ENCODE measurements at places on chromosomes 7 and 10.

GRCh38 chr7:37065779-37066271 is 341.5 kb upstream of the AOAH start:
- ATAC-seq: peak; percentile 77

DNA sequence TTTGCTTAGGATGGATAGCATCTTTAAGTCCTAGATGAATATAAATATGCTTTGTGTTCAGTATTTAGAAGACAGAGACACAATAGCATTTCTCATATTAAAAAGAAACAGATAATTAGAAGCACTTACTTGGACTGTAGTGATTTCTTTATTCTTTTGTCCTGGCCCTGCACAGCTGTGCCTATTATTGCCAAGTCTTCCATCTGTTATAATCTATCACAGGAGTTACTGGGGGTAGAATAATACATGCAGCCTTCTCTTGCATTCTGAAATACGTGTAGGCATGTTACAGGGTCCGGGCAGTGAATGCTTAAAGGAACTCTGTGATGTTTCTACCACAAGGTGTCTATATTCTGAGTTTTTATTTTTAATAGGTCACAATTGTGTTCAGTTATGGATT is 461.5 kb upstream of the COBL start:
- ATAC-seq: no peak

GRCh38 chr10:97708976-97709946 is 4.3 kb upstream of the MARVELD1 start:
- ATAC-seq: no peak

DNA sequence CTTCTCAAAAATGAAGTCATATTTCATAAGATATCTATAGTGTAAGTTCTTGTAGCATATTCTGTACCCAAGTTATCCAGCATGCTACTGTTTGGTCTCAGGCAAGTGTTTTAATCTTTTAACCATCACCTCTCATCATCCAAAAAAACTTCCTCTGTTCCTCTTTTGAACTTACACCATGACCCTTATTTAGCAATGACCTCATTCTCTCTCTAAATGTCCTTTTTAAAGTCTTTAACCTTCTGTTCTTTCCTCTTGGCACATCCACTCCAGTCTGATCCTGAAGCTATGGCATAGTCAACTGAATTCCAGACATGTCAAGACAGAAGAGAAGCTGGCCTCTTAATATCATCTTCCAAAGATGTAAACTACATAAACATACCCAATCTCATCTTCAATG is 26.2 kb downstream of the PPP3CB start:
- no peak for ATAC-seq

DNA sequence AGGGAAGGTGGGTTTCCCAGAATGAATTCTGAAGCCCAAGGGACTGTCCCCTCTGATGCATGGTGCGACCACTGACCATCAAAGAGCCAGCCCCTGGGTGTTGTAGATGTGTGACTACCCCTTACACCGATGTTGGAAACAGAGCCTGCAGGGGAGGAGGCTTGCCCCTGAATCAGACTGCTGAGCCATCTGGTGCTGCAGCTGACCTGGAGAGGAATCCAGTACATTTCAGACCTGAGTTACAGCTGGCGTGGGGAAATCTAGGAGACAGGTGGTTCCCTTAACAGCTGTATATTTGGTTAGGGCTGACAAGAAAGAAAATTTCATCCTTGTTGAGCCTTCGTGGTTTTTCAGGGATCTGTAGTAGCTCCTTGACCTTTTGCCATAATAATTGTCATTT is 195.5 kb downstream of the CELF2 start:
- ATAC-seq: no peak

GRCh38 chr10:85920311-85920710 is 446.3 kb downstream of the GRID1 start:
- ATAC-seq: no peak

- peak; percentile 24 for ATAC-seq
Measured at GRCh38 chr7:75638594-75639070, 100.1 kb downstream of the HIP1 start.

DNA sequence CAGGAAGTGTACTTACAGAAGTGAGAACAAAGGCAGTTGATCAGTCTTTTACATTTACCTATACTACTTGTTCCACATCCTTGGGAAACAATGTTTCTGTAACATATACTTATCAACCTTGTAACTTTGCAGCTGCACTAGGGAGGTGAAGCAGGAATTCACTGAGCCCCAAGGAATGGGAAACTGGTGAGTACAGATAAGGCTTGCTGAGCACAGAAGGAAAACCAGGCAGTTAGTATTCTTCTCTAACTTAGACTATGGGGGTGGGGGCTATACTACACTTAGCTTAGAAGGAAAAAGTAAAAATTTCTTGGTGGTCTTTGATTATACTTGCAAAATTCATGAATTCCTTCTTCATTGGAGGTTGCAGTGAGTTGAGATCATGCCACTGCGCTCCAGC is 6.9 kb upstream of the ZNF33A start:
- ATAC-seq: no peak

DNA sequence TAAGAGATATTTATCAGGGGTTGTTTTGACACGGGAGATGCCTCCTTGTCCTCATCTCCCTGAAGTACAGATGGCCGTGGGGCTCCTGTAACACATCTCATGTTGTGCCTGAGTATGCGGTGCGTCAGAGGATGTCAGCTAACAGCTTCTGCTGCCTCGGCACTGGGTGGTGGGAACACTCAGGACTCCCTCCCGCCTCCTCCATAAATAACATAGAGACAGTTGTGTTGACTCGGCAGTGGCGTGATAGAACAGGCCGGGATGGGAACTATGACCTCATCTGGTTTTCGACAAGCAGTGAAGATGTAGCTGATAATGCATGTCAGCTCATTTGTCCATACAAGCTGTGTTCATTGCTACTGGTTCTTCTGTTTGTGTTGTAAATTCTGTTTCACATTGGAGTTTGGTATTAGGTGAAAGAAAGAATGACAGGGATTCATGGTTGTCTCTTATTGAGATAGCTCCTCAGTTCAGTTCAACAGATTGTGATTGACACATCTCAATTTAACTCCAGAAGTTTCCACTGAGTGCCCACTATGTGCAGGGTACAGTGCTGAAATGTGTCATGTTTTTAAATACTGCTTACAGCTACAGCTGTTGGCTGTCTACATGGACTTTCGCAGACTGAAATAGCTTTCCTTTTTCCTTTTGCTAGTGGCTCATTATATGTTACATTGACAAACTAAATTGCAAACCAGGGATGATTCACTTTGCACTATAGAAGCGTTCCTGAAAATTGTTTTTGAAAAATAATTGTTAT is 87.4 kb downstream of the CHN2 start:
- peak; percentile 61 for ATAC-seq

DNA sequence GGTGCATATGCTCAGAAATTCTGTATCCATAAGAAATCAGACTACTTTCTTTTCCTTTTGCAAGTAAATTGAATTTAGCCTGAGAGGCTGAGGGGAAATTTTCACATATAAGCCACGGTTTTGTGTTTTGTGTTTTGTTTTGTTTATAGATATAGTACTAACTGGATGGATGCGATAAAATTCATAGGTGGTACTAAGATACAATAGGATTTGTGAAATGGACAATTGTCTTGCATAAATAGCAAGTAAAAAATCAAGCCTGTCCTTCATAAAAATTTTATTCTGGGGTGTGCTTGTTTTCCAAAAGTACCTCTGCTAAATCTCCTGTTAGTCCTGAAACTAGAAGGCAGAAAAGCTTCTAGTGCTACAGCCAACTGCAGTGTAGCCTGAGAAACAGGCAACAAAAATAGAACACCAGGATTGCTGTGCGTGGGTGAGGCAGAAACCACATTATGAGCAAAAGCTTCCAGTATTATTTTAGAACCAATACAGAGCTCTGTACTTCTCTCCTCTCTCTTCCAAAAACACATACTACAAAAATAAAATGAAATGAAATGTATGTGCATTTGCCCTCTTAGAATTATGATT is 634 bp upstream of the HDAC9 start:
- no peak for ATAC-seq

DNA sequence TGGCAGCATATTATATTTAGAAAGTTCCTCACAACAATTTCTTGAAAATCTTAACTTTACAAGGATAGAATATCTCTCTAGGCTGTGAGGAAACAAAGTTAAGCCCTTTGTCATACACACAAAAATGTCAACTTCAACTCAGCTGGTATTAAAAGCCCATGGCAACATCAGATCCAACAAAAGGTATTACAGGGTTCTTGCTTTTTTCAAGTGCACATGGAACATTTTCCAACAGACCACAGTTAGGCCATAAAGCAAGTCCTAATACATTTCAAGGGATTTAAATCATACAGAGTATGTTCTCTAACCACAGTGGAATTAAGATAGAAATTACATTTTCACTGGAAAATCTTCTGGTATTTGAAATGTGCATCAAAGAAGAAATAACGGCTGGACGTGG is 71.9 kb upstream of the OIT3 start:
- ATAC-seq: no peak

GRCh38 chr7:137687556-137688265 is 159.1 kb downstream of the DGKI start:
- ATAC-seq: no peak

Measured in esophagus mucosa (tissue), 1 donor.